ENCODE measurements at places on chromosomes 4 and X. TPM values are rescaled to one million over a fixed set of nuclear protein-coding genes. Genes with fewer than 3 reads are reported as not detected.

GRCh38 chrX:19372170-19372546 lies 28.4 kb downstream of the PDHA1 start:
- peak; percentile 20 for DNase-seq

DNA sequence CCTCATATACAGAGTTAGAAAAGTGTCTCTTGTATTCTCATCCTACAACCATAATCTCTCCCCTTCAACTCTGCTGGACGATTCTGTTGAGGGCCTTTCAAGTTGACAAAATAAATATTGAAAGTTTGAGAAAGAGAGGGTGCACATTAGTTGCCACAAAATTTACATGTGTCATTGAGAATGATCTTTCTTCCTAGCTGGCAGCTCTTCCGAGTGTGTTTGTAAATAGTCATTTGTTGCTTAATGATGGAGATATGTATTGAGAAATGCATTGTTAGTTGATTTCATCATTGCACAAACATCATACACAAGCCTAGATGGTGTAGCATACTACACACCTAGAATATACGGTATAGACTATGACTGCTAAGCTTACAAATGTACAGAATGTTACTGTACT lies 632.8 kb upstream of the AMOT start:
- DNase-seq: no peak

- no peak for DNase-seq
These were observed 2.6 kb downstream of the UGT2A3 start for GRCh38 chr4:68948985-68949384.

- DNase-seq: no peak
These were observed 13.0 kb upstream of the PLAC1 start for GRCh38 chrX:134671294-134671693.

DNA sequence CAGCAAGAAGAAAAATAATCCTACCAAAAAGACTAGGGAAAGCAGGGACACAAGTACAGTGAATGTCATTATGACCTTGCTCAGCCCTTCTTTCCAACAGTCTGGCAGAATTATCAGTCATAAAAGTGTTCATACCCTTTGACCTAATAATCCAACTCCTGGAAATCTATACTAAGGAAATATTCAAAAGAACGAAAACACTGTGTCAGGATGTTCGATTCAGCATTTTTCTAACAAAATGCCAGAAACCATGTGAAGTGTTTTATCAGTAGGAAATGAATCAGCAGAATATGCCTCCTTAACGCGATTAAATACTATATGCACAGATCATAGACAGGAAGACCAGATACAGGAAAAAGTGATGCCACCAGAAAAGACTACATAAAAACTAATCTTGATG lies 16.2 kb upstream of the S100G start:
- DNase-seq: no peak

DNA sequence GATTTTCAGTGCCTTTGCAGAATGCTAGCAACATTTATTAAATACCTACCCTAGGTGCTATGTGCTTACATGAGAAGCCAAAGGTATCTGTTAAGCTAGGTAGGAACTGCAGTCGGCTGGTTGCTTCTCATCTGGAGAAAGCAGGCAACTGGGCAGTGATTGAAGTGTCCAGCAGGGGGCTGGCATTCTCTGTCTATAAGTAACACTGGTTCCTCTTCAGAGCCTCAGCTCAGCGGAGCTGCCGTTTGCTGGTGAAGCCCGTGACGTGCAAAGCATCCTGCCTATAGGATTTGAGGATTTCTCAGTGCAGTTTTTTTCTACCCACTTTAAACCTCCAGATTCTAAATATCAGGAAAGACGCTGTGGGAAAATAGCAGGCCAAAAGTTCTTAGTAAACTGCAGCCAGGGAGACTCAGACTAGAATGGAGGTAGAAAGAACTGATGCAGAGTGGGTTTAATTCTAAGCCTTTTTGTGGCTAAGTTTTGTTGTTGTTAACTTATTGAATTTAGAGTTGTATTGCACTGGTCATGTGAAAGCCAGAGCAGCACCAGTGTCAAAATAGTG lies at the start of gene GRPR:
GRPR (plus strand) TSS at position 344 of the 565 bp plus-strand sequence. CDS start 389 bp downstream, outside the sequence.
- peak; percentile 77 for DNase-seq

- no peak for DNase-seq
These were observed 317.8 kb upstream of the GALNT7 start for GRCh38 chr4:172850838-172851237.

GRCh38 chr4:156628858-156629257 lies 342.7 kb downstream of the PDGFC start:
- DNase-seq: no peak

GRCh38 chrX:67939270-67939669 lies 395.4 kb downstream of the AR start:
- DNase-seq: no peak

DNA sequence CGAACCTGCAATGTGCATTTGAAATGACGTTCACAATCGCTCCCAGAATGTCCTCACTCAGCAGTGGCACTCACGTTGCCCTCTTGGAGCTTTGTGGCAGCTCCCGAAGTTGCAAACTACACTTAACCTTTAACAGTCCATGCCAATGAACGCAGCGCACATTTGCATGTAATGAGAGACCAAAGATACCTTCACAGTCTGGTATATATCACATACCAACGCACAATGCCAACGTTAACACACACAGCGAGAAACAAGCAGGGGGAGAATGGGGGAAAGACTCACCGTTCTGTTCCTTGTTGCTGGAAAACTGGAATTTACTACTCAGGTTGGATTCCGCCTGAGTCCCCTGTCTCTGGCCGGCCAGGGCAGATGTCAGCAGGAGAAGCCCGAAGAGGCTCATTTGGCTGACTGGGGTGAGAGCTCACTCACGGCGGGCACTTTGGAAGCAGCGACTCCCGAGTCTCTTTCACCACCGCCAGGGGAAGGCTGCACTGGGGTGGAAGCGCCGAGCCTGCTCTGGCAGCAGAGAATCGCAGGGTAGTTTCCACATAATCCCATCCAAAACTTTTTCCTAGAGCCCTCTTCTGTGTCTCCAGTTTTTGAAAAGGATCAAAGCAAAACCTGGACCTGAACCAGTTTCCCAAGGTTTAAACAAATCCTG lies 966 bp downstream of the PDGFC start:
- DNase-seq: peak; percentile 41

GRCh38 chrX:83508006-83508405 lies at the start of gene POU3F4:
POU3F4 (plus strand) TSS chrX:83508290; CDS start chrX:83508325, 35 bp downstream.
- DNase-seq: no peak

DNA sequence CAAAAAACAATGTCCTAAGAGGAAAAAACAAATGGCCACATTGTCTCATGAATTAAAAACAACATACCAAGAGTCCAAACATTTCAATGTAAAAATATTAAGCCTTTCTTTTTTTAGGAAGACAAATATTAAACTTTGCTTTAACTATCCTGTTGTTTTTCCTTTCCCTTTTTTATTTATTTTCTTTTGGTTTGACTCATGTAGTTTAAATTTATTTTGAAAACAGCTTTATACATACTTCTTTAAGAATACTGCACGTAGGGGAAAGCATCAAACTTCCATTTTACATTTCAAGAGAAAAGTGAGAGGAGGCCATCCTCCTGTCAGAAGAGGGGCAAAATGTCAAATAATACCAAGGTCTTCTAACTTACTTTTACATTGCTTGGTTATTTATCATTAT lies 8.7 kb downstream of the GAB1 start:
- no peak for DNase-seq

DNA sequence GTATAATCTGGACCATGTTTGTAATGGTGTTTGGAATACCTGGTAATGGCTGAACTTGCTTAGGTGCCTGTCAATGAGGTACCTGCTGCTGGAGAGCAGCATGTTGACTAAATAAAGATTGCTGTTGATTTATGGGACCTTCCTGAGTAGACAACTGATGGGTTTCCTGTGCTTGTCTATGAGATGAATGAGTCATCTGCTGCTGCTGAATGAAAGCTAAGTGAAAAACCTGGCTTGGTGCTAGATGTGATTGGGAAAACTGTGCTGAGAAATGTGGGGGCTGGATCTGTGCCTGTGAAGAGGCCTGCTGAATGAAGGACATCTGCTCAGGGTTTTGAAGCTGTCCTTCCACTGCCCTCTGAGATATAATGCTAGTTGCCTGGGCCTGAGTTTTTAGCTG lies 69.6 kb downstream of the WNK3 start:
- DNase-seq: no peak

- no peak for DNase-seq
These were observed 345.8 kb upstream of the PPARGC1A start for GRCh38 chr4:24235618-24236017.

DNA sequence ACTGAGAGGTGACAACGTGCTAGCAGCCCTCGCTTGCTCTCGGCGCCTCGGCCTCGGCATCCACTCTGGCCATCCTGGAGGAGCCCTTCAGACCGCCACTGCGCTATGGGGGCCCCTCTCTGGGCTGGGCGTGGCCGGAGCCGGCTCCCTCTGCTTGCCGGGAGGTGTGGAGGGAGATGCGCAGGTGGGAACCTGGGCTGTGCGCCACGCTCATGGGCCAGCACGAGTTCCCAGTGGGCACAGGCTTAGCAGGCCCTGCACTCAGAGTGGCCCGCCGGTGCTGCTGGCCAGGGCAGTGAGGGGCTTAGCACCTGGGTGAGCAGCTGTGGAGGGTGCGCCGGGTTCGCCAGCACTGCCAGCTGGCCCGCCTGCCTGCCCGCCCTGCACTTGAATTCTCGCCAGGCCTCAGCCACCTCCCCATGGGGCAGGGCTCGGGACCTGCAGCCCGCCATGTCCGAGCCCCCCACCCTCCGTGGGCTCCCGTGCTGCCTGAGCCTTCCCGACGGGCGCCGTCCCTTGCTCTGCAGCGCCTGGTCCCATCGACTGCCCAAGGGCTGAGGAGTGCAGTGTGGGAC lies 148.0 kb downstream of the RAPGEF2 start:
- no peak for DNase-seq

DNA sequence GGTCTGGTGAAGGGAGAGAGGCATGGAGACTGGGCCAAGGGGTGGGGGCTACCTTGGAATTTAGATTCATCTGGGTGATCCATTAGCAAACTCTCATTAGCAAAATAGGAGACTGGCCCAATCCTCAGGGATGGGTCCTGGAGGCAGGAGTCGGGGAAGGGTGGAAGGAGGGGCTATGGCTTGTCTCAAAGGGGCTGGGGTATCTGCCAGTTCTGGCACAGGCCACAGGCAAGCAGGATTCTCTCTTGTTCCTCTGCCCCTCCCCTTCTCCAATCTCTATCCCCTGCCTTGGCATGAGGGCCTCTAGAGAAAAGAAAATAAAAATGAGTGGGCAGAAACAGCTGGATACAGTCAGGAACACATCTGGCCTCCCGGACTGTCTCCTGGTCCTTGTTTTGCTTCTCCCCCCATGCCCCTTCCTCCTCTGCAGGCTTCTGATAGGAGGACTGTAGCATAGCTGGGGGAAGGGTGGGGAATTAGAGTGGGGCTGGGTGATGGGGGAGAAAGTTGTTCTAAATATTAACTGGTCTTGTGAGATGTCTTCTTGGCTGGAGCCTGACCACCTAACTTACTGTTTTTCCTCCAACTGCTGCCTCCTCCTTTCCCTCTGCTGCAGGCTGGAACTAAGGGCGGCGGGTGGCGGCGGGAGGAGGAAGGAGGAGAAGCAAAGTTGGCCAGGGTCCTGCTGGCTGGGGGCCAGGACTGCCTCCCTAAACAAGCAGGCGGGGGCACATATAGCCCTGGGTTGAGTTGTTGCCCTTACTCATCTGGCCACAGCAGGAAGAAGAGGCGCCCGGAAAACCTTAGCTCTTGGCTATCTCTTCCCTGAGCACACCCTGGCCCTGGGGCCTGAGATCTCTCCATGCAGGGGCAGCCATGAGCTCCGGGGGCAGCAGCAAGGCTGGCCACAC lies 53.3 kb upstream of the LAS1L start:
- peak; percentile 5 for DNase-seq

Gene PPEF2
- 0.10 TPM for total RNA-seq

Gene LRRC66
- 0.20 TPM for total RNA-seq

Gene CLTRN
- total RNA-seq: 0.69 TPM

Gene CT45A7
- total RNA-seq: not detected

Gene C4orf50
- total RNA-seq: 0.10 TPM

Gene LPAR4
- total RNA-seq: 8.0 TPM

Gene NDST3
- total RNA-seq: 0.20 TPM

Gene ADH7
- total RNA-seq: 1.3 TPM

Gene RIBC1
- total RNA-seq: 0.49 TPM

Gene TMPRSS11A
- total RNA-seq: 0.10 TPM
